ENCODE measurements at places on chromosomes 13 and 19. TPM values are rescaled to one million over a fixed set of nuclear protein-coding genes. Genes with fewer than 3 reads are reported as not detected.

The ATCAY gene
- polyA plus RNA-seq, result 0.70 TPM

The MAN2B1 gene
- 31.3 TPM for polyA plus RNA-seq

The RGS9BP gene
- 0.65 TPM for polyA plus RNA-seq

- no peak for DNase-seq
Observed at GRCh38 chr13:73571376-73571775, 512.6 kb downstream of the KLF5 start.

DNA sequence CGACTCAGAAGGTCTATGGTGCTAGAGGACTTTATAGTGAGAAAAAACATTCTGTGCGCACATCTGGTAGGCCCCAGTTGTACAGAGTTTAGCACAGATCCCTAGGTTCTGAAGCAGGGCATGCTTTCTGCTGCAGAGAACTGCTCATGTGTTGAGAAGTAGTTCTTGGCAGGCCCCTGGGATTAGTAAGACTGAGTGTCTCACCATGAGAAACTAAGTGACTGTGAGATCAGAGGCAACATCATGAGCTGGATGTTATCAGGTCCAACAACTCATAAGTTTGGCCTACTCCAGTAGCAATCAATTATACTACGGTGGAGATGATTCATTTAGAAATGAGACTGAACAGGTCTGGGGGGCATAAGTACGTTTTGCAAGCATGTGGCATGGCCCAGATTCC is 507.4 kb upstream of the KLF12 start:
- DNase-seq, result no peak

DNA sequence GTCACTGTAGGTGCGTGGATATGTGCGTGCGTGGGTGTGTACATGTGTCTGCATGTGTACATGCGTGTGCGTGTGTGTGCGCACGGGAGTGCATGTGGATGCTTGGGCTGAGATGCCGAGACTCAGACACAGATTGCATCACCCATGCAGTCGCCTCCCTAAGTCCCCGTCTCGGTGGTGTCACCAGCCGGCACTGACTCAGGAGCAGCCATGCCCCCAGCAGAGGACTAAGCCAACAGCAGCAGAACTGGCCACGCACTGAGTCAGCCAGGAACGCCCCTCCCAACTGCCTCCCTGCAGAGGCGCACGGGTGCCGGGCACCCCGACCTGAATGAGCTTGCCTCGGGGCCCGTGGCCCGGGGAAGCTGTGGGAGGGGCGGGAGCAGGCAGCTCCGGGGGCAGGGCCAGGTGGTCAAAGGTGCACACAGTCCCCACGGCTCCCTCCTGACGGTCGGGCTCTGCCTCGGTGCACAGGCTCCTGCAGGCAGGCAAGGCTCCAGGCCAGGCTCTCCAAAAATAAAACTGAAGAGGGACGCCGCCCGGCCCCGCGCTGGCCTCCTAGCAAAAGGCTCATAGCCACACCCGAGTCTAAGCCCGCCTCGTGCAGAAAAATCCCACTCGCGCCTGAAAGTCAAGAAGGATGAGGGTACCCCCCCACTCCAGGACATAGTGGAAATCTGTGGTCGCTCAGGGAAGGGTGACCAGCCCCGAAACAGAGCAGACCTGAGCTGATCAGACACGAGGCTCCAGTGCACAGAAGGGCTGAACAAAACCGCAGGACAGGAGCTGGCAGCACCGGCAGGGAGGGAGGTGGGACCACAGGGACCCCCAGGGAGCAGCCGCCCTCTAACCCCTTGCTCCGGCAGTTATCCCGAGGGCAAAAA is 49.2 kb downstream of the GADD45B start:
- DNase-seq, result no peak

Measured in renal pelvis (tissue), 12 donors.